ENCODE measurements at places on chromosomes 11 and 22.
A peak's percentile ranks its signal among the peaks of the same experiment; 100 is the strongest.

DNA sequence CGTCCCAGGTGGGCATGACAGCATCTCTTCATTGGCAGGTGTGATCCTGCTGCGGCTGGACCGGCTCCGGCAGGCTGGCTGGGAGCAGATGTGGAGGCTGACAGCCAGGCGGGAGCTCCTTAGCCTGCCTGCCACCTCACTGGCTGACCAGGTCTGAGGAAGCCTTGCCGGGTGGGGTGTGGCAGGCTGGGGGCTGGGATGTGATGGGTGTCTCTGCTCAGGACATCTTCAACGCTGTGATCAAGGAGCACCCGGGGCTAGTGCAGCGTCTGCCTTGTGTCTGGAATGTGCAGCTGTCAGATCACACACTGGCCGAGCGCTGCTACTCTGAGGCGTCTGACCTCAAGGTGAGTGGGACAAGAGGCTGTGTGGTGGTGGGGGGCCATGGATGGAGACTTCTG lies 3.5 kb downstream of the LARGE2 start:
- no peak for DNase-seq

GRCh38 chr11:107457205-107457557 lies 444 bp downstream of the CWF19L2 start:
- DNase-seq = no peak

DNA sequence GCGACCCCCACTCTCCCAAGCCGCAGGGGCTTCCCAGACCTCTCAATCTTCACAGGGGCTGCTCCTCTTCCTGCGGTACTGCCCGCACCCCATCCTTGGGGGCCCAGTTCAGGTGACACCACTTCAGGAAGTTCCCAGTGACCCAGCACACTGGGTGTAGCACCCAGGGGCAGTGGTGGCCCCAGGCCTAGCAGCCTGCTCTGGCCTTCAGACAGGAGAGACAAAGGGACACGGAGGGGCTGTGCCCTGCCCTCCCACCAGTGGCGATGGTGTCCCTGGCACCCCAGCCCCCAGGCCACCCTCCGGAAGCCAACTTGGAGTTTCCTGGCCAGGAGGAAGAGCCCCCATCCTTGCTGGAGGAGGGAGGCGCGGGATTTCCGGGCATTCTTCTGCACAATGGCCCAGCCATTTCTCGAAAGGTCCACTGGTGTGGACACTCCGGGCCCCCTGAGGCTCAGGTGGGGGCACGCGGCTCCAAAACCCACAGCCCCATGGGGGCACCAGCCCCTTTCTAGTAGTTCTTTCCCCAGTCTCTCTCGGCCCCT lies 978 bp upstream of the CLDN5 start:
- DNase-seq = no peak

DNA sequence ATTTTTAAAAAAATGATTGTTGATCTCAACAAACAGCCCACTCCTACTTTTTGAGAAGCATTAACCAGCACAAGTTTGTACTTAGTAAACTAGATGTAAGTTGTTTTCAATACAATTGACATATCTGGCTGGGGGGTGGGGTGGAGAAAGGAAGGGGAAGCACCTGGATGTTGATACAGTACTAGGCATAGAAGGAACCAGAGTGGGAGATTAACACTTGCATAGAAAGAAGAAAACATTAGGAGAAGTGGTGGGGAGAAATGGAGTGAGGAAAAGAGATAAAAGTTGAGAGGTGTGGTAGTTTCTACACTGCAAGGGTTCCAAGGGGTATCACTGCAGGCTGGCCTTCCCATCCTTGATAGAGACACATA lies 10.6 kb upstream of the GAB2 start:
- DNase-seq = no peak

DNA sequence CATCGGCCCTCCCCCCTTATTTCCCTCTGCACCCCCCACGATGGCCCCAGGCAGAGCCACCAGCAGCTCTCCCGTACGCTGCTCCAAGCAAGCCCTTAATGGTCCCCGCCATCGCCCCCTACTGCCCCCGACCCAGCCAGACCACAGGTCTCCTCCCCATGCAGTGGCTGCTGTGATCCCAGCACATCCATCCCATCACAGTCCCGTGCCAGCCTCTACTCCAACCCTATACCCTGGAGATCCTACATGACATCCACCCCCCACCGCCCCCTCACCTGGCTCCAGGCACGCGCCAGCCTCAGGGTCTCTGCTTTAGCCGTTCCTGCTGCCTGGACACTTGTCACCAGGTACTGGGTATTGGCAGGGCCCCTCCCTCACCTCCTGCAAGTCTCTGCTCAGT lies 85.8 kb upstream of the RTL6 start:
- DNase-seq = no peak

DNA sequence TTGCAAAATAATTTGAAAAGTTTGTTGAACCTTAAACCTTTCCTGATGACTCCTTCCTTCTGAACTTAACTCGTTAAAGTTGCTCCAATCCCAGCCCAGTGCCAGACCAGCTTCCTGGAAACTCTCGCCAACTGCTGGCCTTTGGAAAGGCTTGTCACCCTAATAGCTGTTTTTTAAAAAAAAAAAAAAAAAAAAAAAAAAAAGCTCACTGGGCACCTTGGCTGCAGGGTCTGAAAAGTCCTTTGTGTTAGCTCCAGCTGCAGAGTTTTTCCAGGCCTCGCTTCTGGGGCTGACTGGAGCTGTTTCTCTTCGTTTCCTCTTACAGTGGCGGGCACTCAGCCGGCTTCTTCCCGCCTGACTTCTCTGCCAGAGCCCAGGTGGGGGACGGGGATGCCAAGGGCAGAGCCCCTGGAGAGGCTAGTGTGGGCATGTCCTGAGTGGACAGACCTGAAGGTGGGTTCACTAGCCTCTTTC lies 25.1 kb downstream of the KCNQ1OT1 start:
- DNase-seq = peak; percentile 40

DNA sequence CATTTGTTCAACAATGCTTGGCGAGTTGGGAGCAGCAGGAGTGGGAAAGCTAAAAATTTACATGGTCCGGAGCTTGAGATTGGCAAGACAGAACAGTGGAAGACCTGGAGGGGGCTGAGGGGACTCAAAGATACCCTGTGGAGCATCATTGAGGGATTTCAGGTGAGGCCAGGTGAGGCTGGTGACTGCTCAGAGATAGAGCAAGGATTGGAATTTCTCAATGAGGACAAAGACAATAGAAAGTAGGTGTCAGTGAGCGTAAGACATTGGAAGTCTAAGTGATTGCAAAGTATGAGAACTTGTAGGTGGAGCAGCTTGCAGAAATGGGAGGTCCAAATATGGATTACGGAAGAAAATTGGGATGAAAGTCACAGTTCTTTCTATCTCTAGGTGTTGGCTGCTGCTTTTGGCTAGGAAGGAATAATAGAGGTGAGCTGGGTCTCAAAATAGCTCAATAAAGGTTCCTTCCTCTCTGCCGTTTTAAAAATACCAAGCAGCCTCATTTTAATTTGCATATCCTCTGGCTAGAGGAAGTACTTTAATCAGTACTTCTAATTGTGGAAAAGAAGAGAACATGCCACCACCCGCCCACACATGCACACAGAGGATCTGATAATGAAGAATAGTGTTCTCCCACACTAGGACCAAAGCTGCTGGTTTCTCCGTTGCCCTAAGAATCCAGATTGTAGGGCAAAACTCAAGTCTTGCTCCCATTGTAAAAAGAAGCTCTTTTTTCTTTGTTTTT lies 41.8 kb upstream of the SORL1-AS1 start:
- no peak for DNase-seq

DNA sequence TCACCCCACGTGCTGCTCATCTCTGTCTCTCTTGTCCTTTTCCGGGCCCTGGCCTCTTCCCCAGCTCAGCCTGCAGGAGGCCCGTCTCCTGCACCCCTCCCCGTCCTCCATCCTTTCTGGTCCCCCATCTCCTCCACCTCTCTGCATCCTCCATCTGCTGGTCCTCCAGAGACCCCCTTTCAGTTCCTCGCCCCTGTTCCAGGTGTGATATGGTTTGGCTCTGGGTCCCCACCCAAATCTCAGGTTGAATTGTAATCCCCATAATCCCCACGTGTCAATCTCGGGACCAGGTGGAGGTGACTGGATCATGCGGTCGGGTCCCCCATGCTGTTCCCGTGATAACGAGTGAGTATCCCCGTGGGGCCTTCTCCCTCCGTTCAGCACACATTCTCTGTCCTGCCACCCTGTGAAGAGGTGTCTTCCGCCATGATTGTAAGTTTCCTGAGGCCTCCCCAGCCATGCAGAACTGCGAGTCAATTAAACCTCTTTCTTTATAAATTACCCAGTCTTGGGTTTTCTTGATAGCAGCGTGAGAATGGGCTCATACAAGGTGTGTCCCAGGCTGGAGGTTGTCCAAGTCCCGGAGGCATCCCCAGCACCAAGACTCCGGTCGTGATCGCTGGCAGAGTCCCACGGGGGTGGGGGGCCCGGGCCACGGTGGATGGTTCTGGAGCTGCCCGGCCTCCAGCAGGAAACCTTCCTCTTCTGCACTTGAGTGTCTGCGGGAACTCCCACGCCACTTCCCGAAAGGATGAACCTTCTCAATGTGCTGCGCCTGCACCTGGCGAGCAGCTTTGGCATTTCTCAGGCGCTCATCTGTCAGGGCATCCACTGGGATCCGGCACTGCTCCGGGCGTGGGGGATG lies 29.0 kb upstream of the TOLLIP start:
- DNase-seq = no peak

DNA sequence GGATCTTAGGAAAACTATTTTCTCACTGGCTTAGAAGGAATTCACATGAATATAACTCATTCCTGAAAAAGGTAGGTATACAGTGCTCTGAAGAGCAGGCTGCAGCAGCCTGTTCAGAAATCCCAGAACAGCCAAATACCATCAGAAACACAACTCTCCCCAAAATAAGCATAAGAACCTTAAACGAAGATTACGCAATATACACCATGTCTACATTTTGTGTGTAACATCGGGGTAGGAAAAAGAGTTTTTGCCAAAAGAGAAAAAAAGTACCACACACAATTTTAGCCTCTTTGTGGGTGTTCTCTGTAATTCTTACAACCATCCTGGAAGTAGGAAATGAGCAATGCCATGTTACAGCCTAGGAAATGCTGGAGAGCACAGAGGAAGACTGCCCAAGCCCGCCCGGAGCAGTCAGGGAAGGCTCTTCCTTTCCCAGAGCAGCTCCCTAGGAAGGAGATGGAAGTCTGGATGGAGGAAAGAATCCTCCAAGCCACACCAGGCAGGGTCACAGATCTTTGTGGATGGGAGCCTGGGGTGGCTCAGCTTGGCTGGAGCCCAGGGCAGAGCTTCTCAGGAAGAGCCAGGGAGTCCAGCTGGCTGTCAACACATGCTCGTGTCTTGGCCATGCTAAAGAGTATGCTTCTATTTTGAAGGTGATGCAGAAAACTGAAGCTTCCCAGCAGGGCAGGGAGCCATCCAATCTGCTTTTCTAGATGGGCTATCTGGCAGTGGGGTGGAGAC lies 49.7 kb upstream of the ARFGAP3 start:
- DNase-seq = peak; percentile 48

DNA sequence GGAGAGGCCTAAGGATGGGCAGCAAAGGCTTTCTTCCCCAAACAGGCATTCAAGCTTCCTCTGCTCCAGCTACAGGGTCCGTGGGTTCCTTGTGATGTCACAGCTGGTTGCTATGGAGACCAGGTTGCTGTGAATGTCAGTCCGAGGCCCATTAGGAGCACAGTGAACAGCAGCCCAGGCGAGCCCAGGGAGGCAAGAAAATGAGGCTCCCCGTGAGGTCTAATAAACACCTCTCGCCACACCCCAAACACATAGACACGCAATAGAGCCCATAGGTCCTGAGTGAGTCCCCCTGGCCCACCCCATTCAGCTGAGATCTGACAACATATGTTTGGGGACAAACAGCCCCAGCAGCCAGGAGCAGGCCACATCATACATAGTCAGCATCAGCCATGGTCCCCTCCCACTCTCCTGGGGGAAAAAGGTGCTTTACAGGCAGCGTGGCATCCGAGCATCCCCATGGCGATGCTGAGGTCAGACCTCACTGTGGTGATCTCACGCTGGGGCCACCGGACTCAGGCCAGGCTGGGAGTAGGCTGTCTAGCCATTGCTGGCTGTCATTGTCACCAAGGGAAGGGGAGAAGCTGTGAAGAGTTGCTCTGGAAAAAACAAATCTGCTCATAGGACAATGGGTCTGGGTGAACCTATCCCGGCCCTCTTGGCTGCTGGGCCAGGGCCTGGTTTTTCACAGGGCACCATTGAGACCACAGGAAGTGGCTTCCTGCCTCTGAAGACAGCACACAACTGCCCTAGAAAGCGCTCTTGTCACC lies 23.1 kb upstream of the TP53I11 start:
- DNase-seq = no peak

DNA sequence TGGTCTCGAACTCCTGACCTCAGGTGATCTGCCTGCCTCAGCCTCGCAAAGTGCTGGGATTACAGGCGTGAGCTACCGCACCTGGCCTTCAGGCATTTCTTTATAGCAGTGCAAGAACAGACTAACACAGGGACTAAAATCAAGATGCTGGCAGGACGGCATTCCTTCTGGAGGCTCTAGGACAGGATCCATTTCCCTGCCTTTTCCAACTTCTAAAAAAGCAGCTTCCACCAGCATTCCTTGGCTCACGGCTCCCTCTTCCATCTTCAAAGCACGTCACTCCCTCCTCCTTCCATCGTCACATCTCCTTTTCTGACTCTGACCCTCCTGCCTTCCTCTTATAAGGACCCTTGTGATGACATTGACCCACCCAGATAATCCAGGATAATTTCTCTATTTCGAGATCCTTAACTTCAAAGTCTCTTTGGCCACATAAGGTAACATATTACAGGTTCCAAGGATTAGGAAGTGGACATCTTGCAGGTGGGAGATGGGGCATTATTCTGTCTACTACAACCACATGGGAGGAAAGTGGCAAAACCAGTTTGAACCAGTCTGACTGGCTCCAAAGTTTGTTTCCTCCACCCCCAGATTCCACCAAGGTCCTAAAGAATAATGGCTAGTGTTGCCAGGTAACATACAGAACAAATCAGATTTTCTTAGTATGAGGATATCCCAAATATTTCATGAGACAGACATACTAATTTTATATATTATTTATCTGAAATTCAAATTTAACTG lies 172.5 kb downstream of the MN1 start:
- no peak for DNase-seq

DNA sequence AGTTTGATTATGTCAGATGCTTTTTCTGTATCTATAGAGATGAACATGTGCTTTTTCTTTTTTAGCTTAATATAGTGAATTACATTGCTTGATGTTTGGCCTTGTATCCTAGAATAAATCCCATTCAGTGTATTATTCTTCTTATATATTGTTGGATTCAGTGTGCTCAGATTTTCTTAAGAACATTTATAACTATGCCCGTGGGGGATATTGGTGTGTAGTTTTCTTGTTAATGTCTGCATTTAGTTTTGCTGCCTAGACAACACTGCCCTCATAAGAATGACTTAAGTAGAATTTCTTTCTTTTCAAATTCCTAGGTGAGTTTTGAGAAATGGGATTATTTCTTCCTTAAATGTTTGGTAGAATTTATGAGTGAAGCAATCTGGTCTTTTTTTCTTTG lies 98.5 kb downstream of the TMEM135 start:
- no peak for DNase-seq

DNA sequence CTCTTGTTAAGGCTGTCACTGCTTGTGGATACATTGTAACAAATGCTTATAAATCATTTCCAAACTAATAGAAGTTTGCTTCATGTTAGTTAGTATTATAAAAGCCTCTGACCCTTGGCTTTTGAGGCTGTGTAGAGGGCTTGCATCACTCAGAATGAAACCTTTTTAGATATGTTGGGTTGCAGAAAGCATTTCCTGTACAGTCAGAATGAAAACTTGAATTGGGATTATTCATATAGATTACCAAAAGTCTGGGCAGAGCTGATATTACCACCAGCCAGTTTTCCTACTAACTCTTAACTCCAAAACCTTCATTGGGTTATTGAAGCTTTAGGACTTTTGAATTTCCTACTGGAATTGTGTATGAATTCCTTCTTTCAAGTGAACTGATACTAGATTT lies 12.0 kb downstream of the KMT2A start:
- no peak for DNase-seq

GRCh38 chr11:114110952-114111947 lies 51.7 kb downstream of the ZBTB16 start:
- DNase-seq = no peak
